ENCODE measurements at places on chromosomes 6 and 20.

GRCh38 chr6:23448281-23448680 lies 677.7 kb upstream of the NRSN1 start:
- no peak for DNase-seq

DNA sequence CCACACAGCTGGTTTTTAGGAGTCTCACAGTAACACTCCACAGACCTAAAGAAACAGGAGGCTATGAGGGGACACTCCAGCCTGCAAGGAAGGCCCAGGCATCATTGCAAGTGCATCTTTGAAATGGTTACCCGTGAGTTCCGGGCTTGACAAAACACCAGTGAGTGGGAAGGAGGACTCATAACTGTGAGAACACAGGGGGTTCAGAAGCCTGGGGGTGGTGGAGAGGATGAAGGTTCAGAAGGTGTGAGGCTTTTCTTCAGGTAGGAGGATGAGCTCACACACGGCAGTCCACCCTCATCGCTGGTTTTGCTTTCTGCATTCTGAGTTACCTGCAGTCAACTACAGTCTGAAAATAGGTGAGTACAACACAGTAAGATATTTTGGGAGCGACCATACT lies 39.9 kb downstream of the MAP7 start:
- DNase-seq = no peak

DNA sequence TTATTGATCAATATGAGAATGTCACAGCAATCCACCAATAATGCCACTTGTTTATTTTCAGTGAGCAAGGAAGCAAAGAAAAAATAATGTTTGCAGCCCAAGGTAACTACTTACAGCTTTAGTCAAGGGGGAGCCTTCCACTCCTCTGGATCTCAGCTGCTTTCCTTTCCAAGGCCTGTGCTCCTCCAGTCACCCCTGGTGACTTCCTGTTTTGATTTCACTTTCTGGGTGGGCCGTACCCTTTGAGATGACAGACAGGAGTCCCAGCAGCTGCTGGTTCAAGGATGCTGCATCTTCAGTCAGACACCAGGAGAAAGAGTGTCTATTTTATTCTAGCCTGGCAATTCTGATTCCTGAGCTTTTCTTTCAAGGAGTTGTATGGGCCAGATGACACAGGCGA lies 5.6 kb upstream of the VNN2 start:
- DNase-seq = peak; percentile 14

- DNase-seq = no peak
Measured at GRCh38 chr6:144434308-144434990, 149.3 kb downstream of the UTRN start.

DNA sequence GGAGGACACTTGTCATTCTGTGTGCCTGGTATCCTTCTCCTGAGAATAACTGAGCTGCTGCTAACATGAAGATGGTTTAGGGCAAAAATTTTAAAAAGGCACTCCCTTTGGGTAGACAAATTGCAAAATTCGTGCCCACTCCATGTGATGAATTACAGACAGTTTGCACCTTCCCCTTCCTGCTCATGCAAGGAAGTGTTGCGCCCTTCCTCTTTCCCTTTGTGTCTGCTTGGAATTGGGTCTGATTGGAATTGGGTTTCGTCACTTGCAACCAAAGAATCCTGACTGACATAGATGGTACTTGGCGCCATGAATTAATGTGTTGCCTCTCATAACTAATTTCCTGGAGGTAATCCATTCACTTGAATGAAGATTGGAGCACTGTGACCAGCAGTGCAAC lies 62.3 kb upstream of the SHLD1 start:
- DNase-seq = no peak

- no peak for DNase-seq
Measured at GRCh38 chr6:31740397-31741223, 805 bp downstream of the MSH5 start.

GRCh38 chr6:133969285-133969920 lies 16.4 kb downstream of the TBPL1 start:
- no peak for DNase-seq

DNA sequence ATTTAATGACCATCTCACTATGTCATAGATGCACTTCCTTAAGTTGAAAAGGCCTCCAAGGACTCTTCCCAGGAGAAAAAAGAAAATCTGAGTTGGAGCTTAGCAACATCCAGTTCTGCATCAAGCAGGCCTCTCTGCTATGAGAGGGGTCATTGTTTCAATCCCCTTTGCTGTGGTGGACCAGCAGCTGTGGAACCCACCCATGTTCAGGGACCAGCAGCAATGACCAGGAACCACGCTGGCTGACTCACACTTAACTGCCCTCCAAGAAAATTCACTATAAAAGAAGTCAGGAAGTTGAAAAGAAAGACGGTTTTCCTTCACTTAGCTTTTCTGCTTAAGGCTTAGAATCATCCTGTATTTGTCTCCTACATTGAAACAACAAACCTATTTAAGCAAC lies 1062.4 kb upstream of the FLRT3 start:
- DNase-seq = no peak

GRCh38 chr6:66662196-66662595 lies 955.2 kb upstream of the EYS start:
- no peak for DNase-seq

- no peak for DNase-seq
Measured at GRCh38 chr20:57387945-57388371, 3.2 kb upstream of the RBM38 start.

DNA sequence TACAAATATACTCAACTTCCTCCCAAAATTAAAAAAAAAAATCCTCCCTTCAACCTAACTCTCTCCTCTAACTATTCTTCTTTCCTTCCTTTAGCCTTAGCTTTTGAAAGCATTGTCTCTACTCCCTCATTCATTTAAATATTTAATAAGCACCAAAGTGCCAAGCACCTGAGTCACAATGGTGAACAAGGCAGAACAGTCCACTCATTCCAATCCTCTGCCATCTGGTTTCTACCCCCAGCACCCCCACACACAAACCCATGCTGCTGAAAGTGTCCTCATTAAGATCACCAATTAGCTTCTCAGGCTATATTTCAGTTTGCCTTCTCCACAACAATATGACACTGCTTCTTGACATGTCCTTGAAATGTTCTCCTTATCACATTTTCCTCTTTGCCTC lies 76.3 kb downstream of the DTNBP1 start:
- DNase-seq = no peak

DNA sequence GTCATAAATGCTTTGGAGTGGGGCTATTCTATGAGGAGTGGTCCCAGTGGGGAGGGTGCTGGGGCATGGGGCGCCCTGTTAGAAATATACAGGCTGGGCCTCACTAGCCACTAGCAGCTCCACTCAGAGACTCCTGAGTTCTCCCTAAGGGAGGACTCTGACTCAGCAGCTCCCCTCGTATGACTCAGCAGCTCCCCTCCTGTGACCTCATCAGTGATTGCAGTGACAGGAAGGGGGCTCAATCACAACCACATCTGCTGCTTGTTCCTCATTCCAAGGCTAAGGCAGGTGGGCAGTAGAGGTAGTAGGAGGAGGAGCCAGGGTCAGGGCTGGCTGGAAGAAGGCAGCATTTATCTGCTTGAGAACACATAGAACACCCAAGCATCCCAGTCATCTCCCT lies 73.7 kb downstream of the PRND start:
- DNase-seq = peak; percentile 37

- no peak for DNase-seq
Measured at GRCh38 chr20:13222319-13222716, 1.2 kb downstream of the ISM1 start.

- no peak for DNase-seq
Measured at GRCh38 chr20:18004384-18005031, 35.7 kb downstream of the MGME1 start.

GRCh38 chr20:32680544-32681174 lies 6.9 kb upstream of the C20orf203 start:
- DNase-seq = no peak

DNA sequence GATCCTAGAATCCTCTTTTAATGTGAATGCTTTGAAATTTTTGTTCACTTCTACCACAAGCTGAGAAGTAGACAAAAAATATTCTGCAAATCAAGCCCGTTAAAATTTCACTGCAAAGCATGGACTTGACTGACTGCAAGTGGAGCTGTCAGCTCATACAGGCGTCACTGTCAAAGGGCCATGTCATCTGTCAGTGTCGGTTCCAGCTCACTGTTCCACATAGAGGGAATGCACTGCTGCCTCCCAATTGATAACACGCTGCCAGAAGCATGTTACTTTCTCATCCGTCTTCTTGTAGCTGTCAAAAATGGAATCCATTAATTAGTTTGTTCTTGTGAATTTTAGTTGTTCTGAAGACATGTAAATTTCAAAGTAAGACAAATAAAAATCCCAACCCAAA lies 50.4 kb upstream of the FBXL4 start:
- DNase-seq = no peak

DNA sequence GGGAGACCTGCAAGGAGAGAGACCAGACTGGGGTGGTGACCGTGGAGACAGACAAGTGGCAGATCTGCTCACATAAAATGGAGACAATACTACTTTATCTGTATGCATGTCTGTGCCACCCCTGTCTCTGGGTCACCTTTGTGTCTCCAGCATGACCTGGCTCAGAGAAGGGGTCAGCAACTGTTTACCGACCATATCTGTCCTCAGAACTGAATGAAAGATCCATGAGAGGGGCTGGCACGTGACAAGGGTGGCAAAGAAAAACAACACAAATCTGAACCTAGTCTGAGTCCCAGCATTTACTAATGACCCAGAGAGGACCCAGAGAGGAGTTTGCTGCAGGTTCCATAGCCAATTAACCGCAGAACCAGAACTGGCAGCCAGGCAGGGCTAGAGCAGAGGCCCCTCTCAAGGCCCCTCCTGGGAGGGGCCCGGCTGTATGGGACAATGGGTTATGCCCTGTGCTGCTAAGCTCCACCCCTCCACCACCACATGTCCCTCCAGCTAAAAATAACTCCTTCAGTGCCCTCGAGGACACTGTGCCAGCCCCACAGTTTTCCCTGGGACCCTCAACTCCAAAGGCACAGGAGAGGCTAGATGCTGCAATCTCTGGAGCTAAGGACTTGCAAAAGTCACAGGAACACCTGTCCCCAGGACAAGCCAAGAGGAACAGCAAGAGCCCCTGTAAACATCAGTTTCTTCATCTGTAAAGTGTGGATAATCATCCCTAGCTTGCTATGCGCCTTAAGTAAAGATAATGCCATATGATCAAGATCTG lies 2.2 kb downstream of the AHCY start:
- DNase-seq = no peak

GRCh38 chr20:17693444-17694001 lies 6.2 kb upstream of the BANF2 start:
- DNase-seq = no peak

DNA sequence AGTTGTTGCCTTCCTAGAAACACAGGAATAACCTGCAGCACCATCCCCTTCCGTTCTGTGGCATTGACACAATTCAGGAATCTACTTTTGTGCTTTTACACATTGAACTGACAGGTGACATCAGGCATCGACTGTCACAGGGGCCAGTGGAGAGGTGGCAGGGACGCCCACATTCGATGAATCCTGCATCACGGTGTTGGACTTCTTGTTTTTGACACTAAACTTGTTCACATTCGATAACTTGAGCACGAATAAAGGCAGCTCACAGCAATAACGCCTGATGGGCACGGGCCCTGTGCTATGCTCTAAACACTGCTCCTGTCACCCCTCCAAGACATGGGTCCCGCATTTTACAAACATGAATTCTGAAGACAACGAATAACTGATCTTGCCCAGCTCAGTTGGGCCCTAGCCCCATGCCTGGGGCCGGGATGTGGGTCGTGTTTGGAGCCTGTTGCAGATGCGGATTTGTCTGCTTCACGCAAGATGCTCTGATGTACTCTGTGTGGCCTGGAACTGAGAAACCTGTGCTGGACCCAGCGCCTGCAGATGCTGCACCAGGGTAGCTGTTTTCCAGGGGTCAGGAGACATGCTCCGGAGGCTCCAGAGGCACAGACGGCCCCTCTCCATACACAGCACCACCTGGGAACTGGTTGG lies 75.7 kb downstream of the TTLL2 start:
- DNase-seq = no peak

GRCh38 chr6:125469915-125470314 lies 168.1 kb upstream of the HDDC2 start:
- no peak for DNase-seq

- no peak for DNase-seq
Measured at GRCh38 chr6:135323979-135324378, 142.9 kb downstream of the MYB start.

DNA sequence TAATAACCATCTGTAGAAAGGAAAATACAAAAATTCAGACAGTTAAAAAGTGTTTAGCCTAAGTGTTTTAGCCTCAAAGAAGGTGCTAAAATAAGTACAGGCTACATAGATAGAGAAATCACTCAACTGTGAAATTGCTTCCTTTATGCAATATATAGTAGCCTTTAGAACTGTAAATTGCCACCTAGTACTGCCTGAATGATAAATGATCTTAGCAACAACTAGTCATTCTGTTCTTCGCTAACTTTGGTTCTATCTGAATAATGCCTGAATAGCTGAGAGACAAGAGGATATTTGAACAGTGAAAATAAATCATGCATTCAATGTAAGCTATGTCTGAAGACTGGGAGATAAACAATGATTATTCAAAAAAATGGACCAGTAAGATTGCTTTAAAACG lies 603.3 kb upstream of the PTCHD4 start:
- DNase-seq = no peak

DNA sequence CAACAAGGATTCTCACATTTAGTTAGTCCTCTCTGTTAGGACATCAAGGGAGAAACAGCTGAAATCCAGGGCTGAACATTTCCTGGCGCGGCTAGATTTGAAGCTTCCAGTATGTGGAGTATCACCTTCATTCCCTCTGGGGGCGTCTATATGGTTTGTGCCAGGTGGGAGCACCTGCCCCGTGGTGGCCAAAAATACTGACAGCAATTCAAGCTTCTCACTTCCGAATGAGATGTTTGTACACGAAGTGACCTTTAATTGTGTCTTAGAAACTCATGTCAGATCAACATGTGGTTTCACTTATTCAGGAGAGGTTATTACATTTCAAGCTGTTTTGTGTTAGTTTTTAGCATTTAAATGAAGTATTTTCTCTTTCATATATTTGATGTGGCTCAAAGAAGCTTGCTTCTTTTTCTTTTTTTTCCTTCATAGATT lies 67.3 kb upstream of the ZNF217 start:
- no peak for DNase-seq

DNA sequence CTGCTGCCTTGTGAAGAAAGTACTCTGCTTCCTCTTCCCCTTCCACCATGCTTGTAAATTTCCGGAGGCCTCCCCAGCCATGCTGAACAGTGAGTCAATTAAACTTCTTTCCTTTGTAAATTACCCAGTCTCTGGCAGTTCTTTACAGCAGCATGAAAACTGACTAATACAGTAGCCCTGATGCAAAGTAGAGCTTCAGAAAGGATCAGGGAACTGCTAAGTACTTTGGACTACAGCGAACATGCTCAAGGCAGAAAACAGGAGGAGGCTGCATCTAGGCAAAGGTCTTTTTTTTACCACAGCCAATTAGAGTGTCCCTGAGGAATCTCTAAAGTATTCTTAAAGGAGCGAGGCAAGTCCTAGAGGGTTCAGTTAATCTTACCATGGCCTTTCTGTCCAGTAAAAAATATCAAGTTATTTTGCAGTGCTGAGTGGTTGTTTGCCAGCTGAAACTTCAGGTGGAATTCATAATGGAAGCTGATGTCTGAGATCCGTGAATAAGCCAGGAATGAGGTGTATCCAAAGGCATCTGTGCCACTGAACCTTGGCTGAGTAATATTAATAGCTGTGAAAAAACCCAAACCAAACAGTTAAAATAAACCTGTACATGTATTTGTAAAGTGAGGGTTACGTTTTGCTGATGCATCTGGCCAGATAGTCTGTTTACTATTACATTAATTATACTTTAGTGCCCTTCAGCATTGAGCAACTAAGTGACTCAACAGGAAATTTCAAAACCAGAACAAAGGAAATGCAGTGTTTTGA lies 170.4 kb downstream of the PHF3 start:
- DNase-seq = no peak

Measured in stimulated activated CD4-positive, alpha-beta T cell treated with anti-CD3 and anti-CD28 coated beads, Interleukin-4, amount 100 ng/mL, for 48 hours (primary cell).